ENCODE measurements at places on chromosomes 4 and X.
A peak's percentile ranks its signal among the peaks of the same experiment; 100 is the strongest.

GRCh38 chr4:143667461-143667860 lies 33.0 kb downstream of the FREM3 start:
- DNase-seq: no peak

DNA sequence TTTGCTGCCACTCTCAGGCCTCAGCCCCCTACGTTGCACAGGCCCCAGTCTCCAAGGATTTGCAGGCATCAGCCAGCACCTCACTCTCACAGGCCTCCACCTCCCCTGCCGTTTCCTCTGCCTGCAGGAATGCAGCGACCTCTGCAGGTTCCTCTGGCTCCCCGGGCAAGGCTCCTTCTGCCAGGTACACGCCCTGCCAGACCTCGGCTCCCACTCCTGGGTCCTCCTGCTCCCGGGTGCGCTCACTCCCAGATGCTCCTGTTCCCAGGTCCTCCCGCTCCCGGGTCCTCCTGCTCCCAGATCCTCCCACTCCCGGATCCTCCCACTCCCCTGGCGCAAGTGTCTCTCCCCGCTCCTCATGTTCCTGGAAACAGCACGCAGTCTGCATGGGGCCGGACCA lies 144.4 kb upstream of the RADX start:
- DNase-seq: no peak

GRCh38 chr4:88054229-88054628 lies 46.8 kb downstream of the PKD2 start:
- no peak for DNase-seq

DNA sequence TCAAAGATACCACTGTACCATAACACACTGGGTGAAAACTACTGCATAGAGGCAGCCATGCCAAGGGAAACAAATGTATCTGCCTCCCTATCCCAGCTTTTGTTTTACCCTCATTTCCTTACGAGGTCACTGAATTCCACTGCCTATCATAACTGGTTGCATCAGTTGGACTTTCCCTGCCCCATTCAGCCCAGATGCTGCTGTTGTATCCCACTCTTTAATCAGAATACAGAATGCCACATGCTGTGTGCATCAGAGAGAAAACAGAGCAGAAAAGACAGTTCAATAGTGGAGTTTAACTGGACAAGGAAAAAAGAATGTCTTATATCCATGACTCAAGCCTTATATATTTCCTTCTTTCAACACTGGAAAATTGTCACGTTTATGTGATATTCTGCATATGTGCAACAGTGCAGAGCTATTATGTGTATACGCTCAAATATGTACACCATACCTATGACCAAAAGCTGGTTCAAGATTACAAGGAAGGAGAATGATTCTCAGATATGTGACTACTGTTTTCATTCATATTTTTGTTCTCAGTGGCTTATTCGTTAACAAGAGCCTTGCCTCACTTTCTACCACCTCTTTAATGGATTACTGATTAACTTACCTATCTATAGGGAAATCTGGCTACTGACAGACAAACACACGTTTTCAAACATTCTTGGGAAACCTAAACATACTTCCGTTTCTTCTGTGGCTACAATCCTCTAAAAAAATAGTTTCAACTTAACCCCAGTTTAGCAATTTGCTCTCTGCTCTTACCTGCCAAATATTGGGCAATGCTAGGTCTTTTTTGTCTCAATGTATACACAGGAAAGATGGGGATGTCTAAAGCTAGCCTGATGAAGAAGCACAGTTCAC lies 378.9 kb downstream of the SMARCA1 start:
- no peak for DNase-seq

DNA sequence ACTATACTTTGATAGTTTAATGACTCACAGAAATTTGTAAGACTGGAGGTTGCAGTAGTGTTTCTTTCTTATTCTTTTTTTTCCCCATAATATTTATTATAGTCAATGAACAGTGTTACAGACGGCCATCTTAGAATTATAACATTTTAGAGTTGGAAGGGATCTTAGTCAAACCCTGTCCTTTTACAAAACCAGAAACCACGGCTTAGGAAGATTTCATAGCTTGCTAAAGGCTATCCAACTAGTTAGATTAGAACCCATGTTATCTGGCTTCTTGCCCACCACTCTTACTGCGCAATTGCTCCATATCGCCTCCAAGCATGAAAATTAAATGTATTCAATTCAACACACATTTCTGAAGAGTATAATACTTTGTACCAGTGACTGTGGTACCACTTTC lies 1.1 kb downstream of the XIAP start:
- no peak for DNase-seq

GRCh38 chrX:103615781-103616371 lies 8.1 kb downstream of the TCEAL3 start:
- no peak for DNase-seq

DNA sequence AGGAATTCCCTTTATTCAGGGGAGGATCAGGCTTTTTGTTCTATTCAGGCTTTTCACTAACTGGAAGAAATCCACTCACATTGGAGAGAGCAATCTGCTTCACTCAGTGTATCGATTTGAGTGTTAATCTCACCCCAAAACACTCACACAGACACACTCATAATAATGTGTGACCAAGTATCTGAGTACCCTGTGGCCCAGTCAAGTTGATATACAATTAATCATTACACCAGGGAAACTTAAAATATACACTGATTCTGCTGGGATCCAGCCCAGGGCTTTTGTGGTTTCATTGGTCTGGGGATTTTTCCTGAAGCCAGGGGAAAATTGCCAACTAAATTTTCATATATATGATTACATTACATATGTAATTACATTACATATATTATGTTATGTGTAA lies 44.0 kb upstream of the GATB start:
- DNase-seq: no peak

- no peak for DNase-seq
These were observed 19.1 kb upstream of the CXCL11 start for GRCh38 chr4:76055016-76055415.

- DNase-seq: no peak
These were observed 57.0 kb downstream of the CEP44 start for GRCh38 chr4:174340714-174341113.

DNA sequence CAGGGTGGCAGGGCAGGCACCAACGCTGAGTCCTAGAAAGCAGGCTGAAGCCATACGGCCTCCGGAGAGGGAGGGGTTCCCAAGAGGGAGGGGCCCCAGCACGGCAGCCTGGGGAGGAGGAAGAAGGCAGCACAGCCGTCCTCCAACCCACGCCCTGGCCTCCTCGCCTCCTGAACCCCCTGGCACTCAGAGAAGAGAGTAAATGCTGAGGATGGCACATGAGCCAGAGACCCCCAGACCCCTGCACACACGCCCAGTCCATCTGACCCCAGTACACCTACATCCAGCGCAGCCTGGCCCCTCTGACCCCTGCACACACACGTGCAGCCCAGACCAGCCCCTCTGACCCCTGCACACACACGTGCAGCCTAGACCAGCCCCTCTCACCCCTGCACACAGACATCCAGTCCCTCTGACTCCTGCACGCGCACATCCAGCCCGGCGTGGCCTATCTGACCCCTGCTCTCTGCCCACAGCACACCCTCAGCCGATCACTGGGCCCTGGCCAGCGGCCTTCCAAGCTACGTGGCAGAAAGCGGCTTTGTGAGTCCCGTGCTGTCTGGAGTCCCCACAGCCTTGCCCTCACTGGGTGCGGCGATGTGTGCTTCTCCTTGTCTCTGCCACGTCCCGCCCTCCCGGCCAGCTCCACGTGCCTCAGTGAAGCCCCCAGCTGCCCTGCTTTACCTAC lies 18.5 kb downstream of the ATP5ME start:
- DNase-seq: no peak

- no peak for DNase-seq
These were observed 285.4 kb downstream of the DHX15 start for GRCh38 chr4:24298911-24299310.

GRCh38 chr4:152468408-152468807 lies 67.5 kb downstream of the FBXW7 start:
- no peak for DNase-seq

DNA sequence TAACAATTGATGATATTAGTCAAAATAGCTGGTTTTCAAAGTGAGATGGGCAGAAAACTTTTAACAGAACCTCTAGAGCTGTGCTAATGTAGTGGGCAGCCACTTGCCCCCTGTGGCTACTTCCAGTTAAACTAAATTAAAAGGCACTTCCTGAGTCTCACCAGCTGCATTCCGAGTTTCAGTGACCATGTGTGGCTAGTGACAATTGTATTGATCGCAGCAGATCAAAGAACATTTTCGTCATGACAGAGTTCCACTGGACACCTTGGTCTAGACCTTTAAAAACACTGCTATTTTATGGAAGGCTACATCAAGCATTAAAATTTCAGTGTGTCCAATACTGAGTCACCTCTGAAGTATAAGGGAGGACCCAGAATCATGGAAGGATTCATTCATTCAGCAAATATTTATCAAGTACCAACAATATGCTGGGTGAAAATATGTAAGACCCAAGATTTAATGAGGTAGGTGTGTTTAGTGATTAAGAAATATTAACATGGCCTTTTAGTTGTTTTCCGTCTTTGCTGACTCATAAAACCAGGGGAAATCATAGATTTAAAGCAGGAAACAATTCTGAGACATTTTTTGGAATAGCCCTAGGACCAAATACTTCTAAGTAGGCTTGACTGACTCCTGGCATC lies 5.1 kb upstream of the FAT1 start:
- no peak for DNase-seq

DNA sequence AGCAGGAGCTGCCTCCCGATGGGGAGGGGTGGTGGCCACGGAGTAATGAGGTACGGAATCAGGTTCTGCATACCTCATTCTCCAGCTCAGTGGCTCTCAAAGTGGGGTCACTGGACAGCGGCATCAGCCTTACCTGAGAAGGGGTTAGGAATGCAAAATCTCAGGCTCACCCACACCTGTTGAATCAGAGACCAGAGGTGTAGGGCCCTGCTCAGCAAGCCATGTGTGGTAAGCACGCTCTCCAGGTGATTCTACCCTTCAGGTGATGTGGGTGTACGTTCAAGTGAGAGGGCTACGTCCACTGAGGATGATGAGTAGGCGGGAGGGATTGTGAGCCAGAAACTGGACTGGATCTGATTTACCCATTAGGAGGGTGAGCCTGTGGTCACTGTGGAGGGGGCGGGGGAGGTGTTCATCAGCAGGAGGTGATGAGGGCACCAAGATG lies 65.8 kb downstream of the ANAPC4 start:
- no peak for DNase-seq

GRCh38 chrX:19968276-19968675 lies 22.6 kb downstream of the BCLAF3 start:
- DNase-seq: no peak

DNA sequence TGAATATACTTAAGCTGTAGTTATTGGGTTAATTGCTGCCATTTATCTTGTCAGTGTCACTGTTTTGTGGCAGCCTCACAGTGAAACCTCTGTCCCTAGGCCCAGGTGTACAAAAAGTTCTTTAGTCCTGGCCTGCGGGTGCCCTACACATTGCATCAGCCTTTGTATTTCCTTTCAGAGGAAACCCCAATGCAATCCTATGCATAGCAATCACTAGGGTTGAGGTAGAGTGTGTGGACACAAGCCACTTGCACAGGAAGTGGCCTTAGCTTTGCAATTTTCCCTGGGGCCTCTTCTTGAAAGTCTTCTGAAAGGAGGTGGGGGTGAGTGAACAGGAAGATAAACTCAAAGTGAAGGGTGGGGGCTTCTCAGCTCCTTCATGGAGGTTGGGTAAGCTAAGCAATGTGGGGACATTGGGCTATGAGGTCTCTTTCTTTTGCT lies 27.8 kb downstream of the VSIG4 start:
- DNase-seq: no peak

GRCh38 chrX:104098151-104098808 lies 14.0 kb upstream of the ZCCHC18 start:
- DNase-seq: peak; percentile 26

GRCh38 chr4:145301386-145302080 lies 121.1 kb upstream of the OTUD4 start:
- DNase-seq: no peak

- DNase-seq: no peak
These were observed 45.6 kb downstream of the TMEM154 start for GRCh38 chr4:152634110-152634760.

DNA sequence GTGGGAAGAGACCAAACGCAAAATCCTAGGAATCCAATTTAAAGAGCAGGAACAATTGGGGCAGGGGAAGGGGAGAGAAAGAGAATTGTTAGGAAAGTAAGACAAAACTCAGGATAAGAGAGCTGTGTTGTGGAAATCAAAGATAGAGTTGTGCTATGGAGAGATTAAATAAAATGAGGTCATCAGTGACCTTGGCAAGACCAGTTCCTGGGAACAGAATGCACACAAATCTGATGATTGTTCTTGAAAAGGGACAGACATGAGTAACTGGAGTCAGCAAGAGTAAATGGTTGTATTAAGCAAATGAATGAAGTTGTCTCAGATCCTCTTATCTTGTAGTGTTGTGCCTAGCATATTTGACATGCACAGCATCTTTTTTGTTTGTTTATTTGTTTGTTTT lies 267.4 kb downstream of the IL1RAPL1 start:
- DNase-seq: no peak

DNA sequence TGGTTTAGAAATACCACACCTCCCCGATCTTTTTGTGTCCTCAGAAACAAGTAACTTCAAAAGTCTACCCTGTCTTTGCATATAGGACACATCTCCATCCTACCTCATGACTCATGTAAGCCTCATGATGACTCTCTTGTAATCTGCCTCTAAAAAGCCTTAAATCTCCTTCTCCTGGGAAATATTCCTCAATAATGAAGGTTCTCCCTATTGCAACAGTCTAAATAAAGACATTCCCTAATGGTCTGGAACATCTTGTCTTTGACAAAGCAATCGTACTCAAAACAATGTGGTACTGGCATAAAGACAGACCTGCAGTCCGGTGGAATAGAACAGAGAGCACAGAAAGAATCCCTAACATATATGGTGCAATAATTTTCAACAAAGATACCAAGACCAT lies 257.7 kb downstream of the OPHN1 start:
- DNase-seq: no peak

DNA sequence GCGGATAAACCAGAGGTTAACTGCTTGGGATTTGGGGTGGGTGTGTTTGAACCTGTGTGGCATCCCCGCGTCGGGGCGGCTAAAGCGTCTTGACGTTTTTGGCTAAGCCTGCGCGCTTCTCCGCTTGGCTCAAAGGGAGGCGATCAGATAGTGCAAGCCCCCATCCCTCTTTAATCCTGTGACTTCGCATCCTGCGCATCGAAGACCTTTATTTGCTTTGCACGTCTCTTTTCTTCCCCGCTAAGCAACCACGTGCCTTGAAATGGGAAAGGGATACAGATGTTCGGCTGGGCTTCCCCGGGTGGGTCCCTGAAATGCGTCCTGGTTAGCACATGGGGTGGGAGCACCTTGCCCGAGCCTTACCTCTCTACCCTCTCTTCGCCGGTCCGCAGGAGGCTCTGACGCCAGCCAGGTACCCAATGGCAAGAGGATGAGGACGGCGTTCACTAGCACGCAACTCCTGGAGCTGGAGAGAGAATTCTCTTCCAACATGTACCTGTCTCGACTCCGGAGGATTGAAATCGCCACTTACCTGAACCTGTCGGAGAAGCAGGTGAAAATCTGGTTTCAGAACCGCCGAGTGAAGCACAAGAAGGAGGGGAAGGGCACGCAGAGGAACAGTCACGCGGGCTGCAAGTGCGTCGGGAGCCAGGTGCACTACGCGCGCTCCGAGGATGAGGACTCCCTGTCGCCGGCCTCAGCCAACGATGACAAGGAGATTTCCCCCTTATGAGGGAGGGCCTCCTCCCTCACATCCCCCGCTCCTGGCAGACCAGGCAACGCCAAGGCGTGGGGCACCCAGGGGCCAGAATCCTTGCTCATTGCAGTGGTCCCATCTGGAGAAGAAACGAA lies 1.5 kb downstream of the GSX2 start:
- no peak for DNase-seq

Measured in activated T-cell treated with anti-CD3 and anti-CD28 coated beads for 24 hours (primary cell).